Hematopoietic multipotent progenitor cell (in vitro differentiated cells): ENCODE measurements at places on chromosomes 2 and 18.

GRCh38 chr2:219272356-219272755 is 6.8 kb upstream of the DNAJB2 start:
- DNase-seq = no peak

DNA sequence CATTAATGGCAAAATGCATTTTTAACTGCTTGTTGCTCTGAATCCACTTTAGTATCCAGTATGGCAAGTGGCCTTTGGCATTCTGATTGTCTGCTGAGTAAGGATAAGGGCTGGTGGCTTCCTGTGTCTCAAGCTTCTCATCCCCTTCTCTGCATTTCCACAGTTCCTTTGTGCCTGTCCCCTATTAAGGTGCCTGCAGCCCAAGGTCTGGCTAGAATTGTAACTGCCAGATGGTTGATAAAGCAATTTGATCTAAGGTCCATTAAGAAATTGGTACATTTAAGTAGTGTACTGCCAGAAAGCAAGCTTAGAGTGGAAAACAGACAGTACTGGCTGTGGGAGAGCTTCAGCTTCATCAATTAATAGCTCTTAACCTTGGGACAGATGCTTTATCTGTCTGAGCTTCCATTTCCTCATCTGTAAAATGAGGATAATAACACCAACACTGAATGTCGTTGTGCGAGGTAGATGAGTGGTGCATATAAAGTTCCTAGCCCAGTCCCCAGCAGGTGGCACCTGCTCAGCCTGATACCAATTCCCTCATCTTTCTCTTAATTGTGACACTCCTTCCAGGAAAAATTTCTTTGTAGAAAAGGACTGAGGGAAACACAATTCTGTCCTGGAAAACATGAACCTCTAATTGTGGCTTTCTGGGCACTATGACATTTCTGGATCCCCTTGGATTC is 570.6 kb upstream of the GCFC2 start:
- DNase-seq = no peak

DNA sequence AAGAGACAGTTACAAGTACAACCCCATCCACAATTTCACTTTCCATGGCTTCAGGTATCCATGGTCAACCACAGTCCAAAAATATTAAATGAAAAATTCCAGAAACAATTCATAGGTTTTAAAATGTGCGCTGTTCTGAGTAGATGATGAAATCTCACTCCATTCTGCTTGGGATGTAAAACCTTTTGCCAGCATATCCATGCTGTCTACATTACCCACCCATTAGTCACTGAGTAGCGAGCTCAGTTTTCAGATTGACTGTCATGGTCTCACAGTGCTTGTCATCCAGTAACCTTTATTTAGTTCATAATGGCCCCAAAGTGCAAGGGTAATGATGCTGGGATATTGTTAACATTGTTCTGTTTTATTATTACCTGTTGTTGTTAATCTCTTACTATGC is 40.5 kb downstream of the SMAD4 start:
- DNase-seq = no peak

DNA sequence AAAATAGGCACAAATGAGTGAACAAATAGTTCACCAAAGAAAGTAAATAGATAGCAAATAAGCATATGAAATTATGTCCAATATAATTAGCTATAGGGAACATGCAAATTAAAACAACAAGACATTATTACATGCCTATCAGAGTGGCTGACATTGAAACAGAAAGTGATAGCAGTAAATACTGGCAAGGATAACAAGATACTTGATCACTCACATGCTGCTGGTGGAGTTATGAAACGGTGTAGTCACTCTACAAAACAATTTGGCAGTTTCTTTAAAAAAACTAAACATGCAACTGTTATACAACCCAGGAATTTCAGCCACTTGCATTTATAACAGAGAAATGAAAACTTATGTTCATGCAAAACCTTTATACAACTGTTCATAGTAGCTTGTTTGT is 439.2 kb upstream of the ACVR2A start:
- DNase-seq = no peak

DNA sequence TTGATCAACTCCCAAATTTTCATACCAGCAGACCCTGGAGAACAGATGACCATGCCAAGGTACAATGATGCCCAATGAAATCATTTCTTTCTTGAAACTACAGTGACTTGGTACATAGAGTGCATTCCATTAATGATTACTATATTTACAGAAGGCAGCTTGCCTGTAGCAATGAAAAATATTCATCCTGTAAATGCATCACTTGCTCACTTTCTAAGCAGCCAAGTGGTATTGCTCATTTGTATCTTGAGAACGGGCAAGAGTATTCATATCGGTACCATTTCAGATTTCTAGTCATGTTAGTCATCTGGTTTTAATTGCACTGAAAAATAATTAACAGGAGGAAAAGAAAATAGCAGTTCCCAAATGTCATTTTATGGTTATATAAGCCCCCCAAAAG is 59.6 kb downstream of the VIL1 start:
- DNase-seq = no peak

DNA sequence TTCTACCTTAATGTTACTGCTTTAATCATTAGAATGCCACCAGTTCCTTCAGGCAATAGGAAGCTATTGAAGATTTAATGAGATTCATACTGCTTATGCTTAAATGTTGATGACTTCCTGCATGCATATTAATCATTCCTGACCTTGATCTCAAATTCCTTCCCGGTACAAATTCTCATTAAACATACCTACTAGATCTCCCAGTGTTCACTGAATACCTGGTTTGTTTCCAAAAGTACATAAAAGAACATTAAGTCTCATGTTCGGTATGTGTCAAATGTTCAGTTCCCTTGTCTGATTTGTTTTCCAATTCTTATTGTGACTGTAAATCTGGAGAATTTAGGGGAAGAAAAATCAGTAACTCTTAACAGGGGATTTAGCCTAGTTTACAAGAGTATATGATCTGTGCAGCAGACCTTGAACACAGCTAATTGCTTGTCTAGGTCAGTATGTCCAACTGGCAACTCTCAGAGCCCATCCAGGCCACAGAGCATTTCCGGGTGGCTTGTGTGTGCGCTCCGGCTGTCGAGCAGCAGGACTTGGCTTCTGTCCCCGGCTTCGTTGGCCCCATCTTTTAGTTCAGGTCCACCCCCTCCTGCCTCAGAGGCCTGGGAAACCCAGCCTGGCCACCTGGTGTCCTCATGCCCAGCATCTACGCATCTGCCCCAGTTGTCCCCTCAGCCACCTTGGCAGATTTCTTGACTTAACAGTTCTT is 13.1 kb downstream of the METAP1D start:
- no peak for DNase-seq

GRCh38 chr18:57438743-57439608 is 3.8 kb downstream of the ONECUT2 start:
- DNase-seq = peak; percentile 41

GRCh38 chr2:36831185-36831584 is 134.7 kb downstream of the VIT start:
- no peak for DNase-seq

DNA sequence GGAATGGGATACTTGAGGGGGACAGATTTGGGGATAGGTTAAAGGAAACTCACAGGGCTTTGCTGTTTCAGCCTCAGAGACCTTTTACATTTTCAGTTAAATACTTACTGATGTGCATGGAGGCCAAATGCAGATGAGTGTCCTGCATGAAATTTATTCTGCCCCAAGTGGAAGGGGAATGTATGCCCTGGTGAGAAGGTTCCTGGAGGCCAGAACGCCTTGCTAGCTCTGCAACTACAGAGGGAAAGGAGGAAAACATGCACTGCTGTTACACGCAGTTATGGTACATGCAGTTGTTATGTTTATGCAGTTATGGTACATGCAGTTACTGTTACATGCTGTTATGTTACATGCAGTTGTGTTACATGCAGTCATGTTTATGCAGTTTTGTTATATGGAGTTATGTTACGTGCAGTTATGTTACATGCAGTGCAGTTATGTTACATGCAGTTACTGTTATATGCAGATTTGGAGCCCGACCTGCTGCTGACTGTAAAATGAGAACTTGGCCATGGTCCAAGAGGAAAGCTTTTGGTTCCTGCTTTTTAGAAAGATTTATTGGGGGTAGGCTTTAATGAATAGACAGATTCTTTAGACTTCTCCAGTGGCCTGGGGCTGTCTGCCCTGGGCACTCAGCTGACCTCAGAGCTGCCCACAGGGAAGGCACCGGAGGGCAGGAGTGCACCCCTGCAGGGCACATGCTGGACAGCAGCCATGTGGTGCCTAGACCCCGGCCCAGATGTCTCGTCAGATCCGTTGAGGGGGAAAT is 84.1 kb downstream of the LDLRAD4 start:
- no peak for DNase-seq

DNA sequence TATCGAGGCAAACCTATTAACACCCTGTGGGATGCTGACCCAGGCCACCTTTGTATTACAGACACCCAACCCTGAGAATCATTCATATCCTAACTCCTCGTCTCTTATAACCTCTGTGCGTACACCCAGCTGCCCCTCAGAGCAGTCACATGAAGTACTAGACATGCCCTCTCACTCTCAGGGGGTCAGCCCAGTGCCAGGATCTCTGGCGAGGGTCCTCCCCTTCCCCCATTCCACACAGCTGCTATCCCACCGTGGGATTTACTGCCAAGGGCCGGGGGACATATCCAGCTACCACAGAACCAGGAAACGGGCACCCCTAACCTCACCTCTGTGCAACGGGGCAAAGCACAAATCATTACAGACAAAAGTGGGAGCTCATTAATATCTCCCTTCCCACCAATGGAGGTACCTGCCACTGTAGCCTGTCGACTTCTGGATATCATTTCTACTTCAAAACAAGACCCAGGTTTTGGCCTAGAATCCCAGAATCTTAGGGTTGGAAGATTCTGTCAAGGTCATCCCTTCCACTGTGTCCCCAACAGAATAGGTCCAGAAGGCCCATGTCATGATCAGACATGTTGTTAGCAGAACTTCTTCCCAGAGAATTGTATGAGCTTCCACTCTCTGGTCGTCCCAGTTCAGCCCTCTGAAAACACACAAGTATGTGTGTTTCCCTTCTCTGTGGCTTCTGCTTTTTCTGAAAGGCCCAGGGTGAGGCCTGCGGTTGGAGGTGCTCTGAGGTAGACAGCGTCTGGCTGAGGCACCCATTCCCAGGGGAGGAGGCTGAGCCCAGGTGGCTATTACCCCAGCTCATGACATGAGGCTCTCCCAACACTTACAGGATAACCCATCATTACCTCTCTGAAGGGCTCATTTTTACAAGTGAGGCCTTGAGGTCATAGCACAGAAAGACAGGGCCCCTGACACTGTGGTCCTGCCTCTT is 1.7 kb downstream of the TMBIM1 start:
- DNase-seq = peak; percentile 55

DNA sequence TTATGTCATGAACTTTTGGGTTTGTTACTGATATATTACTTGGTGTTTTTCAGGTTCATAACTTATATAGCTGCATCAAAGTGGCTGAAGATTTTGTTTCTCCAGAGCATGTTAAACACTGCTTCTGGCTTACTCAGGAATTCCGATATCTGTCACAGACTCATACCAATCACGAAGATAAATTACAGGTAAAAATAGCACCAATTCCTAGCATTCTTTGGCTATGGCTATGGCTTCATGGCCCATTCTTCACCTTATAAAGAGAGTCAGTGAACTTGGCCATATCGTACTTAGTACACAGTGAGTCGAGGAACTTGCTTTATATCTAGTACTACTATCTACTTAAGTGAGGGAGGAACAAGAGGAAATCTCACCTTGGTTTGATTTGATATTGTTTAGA is 49.9 kb downstream of the KDM3A start:
- no peak for DNase-seq

GRCh38 chr18:14933964-14934363 is 186.0 kb downstream of the ANKRD30B start:
- no peak for DNase-seq

GRCh38 chr2:109707281-109708147 is 86.6 kb upstream of the RGPD5 start:
- DNase-seq = no peak

DNA sequence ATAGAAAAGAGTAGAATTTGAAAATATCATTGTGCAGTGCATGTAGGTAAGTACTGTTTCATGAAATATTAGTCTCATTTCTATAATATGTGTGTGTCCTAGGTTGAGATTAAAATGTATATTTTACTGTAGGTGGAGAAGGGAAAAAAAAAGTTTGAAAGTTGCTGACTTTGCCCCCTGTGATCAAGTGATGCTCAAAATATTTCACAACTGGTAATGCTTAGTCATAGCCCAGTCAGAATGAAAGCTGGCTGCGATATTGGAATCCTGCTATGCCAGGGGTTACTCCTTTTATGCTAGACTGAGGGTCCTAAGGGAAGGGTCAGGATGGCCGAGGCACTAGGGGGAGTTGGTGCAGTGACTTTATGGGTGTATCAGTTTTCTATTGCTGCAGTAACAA is 19.5 kb upstream of the CFAP36 start:
- no peak for DNase-seq
